ENCODE measurements at places on chromosomes 7 and 10. TPM values are rescaled to one million over a fixed set of nuclear protein-coding genes. Genes with fewer than 3 reads are reported as not detected.

PTPN20 gene
- total RNA-seq: 3.7 TPM

SEMA3A gene
- 24.5 TPM for total RNA-seq

SUPV3L1 gene
- total RNA-seq: 22.4 TPM

CREB5 gene
- 52.2 TPM for total RNA-seq

PCLO gene
- total RNA-seq: 0.52 TPM

RPEL1 gene
- total RNA-seq: not detected

CLRN3 gene
- total RNA-seq: 0.52 TPM

GDF10 gene
- 1.0 TPM for total RNA-seq

GNGT1 gene
- not detected for total RNA-seq

NUTM2B gene
- total RNA-seq: 1.0 TPM

LRRC61 gene
- total RNA-seq: 5.7 TPM

OPALIN gene
- total RNA-seq: not detected

BEND7 gene
- total RNA-seq: 6.8 TPM

TMEM243 gene
- total RNA-seq: 24.0 TPM
